ENCODE measurements at places on chromosomes 13 and 19. TPM values are rescaled to one million over a fixed set of nuclear protein-coding genes. Genes with fewer than 3 reads are reported as not detected.

The ZNF419 gene
- total RNA-seq = 12.3 TPM

The NXNL1 gene
- not detected for total RNA-seq

DNA sequence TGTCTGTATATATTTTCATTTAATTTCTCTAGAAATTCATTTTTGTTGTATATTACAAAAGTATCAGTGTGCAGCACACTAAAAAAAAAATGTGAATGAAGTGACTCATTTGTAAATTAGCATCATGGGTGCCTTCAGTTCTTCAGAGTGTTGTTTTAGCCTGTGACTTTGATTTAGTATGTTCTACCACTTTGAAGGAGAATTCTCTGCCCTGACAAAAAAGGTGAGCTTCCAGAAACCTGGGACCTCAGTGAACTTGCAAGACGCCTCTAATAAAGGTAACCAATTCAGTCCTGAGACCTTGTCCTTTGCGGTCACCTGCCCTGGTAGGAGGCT is 2.4 kb downstream of the METTL21C start:
- no peaks in the 10 kb centered on the region for H3K36me3 ChIP-seq
- peaks cover 2% of the 10 kb centered on the region for H3K4me1 ChIP-seq
- H3K4me3 ChIP-seq = no peak overlapping the region

- H3K27ac ChIP-seq = no peak overlapping the region
- no peak for DNase-seq
- H3K27me3 ChIP-seq = peaks cover 9% of the 10 kb centered on the region
- no peak overlapping the region for H3K4me3 ChIP-seq
- no peaks in the 10 kb centered on the region for H3K4me1 ChIP-seq
- H3K36me3 ChIP-seq = no peaks in the 10 kb centered on the region
Observed at GRCh38 chr13:20221772-20222171, 10.3 kb downstream of the GJB6 start.

DNA sequence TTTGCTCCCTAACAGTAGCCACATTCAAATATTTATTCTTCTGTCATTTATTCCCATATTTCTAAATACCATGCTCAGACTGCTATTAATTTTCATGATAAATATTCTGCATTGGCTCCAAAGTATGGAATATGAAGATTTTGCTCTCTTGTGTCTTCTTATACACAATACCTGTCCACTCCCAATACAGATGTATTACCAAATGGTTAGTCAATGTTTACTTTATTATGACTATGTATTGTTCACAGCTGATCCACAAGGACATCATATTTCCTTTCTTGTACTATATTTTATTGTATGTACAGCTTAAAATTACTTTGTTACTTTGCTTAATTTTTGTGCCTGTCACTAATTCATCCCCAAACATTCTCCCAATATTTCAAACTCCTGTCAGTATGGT is 322.3 kb downstream of the OXGR1 start:
- no peaks in the 10 kb centered on the region for H3K27me3 ChIP-seq
- DNase-seq = no peak
- H3K36me3 ChIP-seq = no peaks in the 10 kb centered on the region
